Panc1 (cell line): ENCODE measurements at places on chromosomes 6 and 20.

DNA sequence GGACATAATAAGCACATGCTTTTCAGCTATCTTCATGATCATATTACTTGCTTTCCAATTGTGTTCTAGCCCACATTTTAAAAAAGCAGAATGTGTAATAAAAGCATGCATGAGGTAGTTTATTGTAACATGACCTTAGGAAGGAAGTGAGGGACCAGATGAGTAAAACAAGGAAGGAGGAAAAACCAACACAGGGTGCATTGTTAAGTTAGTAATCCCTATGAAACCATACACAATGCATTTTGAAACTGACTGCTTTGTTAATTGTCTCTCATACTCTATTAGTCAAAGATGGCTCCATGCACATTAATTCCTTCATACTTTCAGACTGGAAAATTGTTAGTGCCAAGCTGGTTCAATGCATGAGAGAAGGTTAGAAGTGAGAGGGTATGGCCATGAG, 37.7 kb upstream of the CENPW start:
- DNase-seq = no peak

- no peak for DNase-seq
Observed at GRCh38 chr20:48012401-48012974, 227.2 kb upstream of the SULF2 start.

- DNase-seq = no peak
Observed at GRCh38 chr6:152600022-152600421, 37.1 kb downstream of the SYNE1 start.

DNA sequence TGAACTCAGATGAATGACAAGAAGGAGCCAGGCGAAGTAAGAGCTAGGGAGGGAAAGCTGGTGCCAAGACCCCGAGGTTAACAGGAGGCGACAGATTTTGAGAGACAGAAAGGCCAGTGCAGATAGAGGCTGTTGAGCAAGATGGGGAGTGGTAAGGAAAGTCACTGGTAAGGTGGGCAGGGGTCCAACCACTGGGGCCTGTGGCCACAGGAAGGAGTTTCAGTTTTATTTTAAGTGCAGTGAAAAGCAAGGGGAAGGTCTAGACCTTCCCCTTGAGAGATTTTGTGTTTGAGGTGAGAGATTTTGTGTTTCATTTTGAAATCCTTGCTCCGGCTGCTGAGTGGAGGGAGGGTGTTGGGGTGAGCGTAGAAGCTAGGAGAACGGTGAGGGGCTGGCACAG, 41.8 kb upstream of the APCDD1L start:
- DNase-seq = no peak

GRCh38 chr6:89298680-89299465, 16.2 kb downstream of the GABRR2 start:
- no peak for DNase-seq

DNA sequence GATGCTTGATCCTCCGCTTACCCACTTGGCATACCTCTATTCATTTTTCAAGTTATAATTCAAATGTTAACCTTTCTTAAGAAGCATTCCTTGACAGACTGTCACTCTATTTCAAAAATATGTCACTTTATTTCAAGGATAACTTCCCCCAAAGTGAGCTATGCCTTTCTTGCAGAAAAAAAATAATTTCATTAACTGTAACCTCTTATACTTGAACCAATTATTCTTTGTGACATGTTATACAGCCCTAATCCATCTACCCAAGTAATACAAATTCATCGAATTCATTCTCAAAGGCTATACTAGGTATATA, 9.3 kb upstream of the NHSL1 start:
- DNase-seq = no peak
